ENCODE measurements at places on chromosomes 3 and 15.

- DNase-seq = no peak
Observed at GRCh38 chr3:32403663-32404062, 12.0 kb downstream of the CMTM7 start.

GRCh38 chr15:87343966-87344365 lies 912.6 kb downstream of the NTRK3 start:
- DNase-seq = no peak

- DNase-seq = no peak
Observed at GRCh38 chr15:95739131-95739530, 591.4 kb upstream of the NR2F2 start.

DNA sequence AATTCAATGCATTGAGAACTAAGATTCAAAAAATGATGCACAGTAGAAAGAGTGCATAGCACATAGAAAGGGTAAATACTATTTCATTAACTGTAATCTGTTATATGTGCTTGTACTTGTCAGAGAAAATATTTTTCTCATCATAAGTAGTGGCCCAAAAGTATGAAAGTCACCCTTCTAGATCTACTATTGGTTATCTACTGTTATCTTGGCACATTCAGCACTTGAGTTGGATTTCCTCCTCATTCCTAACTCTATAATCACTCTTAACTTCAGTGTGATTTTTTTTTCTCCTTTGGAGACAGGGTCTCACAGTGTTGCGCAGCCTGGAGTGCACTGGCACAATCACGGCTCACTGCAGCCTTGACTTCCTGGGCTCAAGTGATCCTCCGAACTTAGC lies 194.4 kb downstream of the PCCB start:
- no peak for DNase-seq

GRCh38 chr15:52348056-52348745 lies 52.6 kb upstream of the MYO5C start:
- DNase-seq = no peak

All from GM20000 (cell line).